ENCODE measurements at places on chromosomes 6 and 20.

GRCh38 chr6:114989279-114989964 lies 646.6 kb upstream of the HS3ST5 start:
- no peak for DNase-seq

- DNase-seq: no peak
These were observed 198.4 kb upstream of the TENT5A start for GRCh38 chr6:81950877-81951276.

GRCh38 chr20:25574411-25574810 lies 10.9 kb downstream of the NINL start:
- no peak for DNase-seq

DNA sequence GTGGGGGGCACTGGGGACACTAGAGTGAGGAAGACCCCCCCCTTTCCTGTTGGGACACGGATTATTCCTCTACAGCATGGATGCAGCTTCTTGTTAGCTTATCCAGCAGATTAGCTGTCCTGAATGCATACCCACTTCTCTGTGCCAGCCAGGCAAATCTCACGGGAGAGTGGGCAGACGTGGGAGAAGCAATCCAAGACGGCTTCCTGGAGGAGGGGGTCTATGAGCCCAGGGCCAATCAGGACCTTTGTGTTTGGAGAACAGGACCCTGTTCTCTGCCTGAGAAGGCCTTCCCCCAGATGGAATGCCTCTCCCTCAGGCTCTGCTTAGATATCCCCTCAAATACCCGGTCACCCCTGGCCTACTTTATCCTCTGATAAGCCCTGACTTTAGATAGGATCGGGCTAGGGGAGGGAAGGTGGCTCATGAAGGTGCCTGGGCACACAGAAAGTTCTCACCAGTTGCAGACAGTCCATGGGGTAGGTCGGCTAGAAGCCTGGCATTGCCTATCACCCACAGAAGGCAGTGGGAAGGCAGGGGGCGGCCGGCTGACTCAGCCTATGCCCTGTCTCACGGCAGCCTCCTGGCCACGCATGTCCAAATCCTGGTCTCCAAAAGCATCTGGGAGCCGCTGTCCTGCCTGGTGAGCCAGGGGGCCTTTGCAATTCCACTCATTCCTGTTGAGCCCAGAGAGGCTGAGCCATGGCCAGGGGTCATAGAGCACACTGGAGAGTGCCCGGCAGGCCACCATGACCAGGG lies 34.7 kb downstream of the SUN5 start:
- no peak for DNase-seq

- DNase-seq: no peak
These were observed 101.3 kb downstream of the SNX5 start for GRCh38 chr20:17867131-17867925.

GRCh38 chr20:58084966-58085365 lies 143.5 kb downstream of the ANKRD60 start:
- no peak for DNase-seq

DNA sequence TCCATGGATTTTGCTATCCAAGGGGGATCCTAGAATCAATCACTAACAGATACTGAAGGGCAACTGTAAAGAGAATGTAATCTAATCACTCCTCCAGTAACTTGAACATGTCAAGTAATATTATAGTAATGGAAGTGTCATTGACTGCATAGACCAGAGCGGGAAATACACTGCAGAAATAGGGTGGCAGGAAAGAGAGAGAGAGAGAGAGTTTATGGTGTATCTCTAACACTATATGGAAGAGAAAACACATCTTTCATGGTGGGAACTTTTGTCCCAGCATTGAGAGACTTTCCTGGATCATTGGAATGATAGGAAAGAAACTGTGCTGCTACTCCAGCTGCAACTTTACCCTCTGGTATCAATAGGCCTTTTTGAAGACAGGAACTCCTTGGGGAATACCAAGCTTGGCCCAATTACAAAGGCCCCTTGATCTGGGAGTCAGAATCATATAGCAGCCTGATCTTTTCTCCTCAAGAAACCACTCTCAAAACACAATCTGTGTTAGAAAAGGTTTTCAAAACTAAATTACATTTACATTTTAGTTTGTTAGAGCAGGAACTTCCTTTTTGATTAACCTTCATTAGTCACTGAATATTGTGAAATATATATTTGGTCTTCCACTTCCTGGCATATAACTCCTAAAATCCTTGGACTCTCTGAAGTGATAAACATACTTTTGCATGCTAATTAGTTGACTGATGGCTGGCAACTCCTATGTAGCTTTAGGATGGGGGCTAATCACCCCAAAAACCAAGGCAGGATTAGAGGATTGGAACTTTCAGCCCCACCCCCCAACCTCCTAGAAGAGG lies 29.5 kb upstream of the RNGTT start:
- DNase-seq: no peak

- DNase-seq: no peak
These were observed 97.3 kb upstream of the MAFB start for GRCh38 chr20:40786336-40786735.

DNA sequence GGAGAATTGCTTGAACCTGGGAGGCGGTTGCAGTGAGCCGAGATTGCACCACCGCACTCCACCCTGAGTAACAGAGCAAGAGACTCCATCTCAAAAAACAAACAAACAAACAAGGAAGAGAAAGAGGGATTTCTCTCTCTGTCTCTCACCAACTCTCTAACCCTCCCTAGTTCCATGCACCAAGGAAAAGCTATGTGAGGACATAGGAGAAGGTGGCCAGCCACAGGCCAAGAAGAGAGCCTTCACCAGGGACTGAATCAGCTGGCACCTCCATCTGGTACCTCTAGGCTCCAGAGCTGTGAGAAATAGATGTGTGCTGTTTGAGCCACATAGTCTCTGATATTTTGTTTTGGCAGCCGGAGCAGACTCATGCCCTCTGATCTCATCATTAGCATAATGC lies 9.0 kb upstream of the FAM110A start:
- no peak for DNase-seq

GRCh38 chr6:108476847-108477430 lies 83.8 kb upstream of the FOXO3 start:
- DNase-seq: no peak

GRCh38 chr6:157097255-157097955 lies 225.9 kb downstream of the TMEM242 start:
- no peak for DNase-seq

- DNase-seq: no peak
These were observed 243.2 kb upstream of the TENT5A start for GRCh38 chr6:81995548-81996289.

- no peak for DNase-seq
These were observed 61.7 kb upstream of the NUP153 start for GRCh38 chr6:17768388-17768787.

DNA sequence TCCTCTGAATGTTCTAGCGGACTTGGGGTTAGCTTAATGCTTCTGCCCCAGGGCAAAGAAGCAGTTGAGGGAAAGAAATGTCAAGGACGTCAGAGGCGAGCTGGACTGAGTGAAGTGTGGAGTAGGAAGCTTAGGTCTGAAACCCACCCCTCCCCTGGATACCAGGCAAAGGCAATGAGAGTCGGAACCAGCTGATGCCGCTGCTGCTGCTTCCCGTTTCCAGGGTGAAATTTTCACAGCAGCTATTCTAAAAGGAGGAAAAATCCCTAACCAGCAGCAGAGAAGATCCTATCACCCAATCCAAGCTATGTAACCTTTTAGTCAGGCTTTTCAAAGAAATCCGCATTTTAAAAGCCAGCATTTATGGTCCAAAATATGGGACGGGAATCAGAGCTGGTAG lies 564.3 kb downstream of the LMBRD1 start:
- DNase-seq: no peak

DNA sequence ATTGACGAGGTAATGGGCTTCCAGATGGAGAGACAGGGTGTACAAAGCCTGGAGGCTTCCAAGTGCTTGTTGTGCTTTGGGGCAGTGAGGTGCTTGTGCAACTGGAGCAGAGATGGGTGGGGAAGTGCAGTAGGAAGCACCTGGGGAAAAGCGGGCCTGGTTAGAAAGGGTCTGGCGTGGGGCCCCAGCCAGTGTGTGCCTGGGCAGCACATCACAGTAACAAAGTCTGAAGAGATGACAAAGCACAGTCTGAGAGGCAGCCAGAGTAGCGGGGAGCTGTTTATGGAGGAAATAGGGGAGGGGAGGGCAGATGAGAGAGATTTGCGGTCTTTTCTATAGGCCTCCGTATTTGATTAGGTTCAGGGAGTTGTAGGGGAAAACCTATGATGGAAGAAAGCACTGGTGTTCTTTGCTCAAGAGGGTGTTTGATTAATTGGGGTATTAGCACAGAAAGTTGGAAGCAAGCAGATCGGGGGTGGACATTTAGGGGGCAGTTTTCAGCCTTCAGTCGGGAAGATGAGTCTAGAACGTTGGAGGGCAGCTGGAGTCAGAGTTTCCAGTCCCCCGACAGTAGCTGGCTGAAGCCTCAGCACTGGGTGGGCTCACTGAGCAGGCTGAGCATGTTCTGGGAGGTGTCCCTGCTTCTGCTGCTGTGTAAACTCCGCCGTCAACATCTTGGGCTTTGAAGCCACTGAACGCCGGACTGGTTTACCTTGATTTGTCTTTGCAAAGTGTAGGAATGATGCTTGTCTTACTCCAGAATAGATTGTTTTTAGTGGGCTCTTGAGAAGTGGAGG lies 15.5 kb upstream of the MROH8 start:
- DNase-seq: no peak

GRCh38 chr6:90870561-90870960 lies 283.7 kb upstream of the MAP3K7 start:
- DNase-seq: no peak

DNA sequence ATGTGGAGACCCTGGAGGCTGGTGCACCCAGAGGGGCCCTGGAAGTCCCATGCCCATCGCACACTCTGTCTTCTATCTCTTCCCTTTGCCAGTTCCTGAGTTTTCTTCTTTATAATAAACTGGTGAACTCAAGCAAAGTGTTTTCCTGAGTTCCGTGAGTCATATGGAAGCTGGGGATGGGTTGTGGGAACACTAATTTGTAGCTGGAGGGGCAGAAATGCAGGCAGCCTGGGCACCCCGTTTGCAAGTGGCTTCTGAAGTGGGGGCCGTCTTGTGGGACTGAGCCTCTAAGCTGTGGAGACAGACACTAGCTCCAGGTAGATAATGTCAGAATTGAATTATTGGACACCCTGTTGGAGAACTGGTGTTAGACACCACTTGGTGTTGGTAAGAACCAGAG lies 3.2 kb upstream of the PPP1R3G start:
- no peak for DNase-seq

GRCh38 chr20:37850724-37851355 lies 52.1 kb upstream of the VSTM2L start:
- DNase-seq: no peak

GRCh38 chr6:166167801-166168615 lies at the start of gene TBXT:
Gene TBXT, minus strand, starts transcription at chr6:166167851. Its CDS starts 260 bp downstream, at chr6:166167591.
- DNase-seq: no peak

DNA sequence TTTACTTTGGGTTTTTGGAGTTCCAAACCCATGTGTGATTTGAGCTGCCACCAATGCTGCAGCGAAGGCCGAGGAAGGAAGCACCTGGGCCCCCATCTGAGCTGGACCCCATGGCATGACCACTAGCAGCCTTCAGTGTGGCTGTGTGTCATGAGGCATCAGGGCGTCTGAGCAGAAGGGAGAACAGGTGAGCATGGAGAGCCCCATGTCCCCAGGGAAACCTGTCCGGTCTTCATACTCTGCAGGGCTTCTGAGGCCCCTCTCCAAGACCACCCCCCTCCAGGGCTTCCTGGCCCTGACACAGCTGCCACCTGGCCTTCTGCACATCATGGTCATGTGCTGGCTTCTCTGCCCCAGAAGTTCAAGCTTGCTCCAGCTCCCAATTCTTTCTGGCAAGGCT lies 169.1 kb upstream of the CST7 start:
- no peak for DNase-seq

DNA sequence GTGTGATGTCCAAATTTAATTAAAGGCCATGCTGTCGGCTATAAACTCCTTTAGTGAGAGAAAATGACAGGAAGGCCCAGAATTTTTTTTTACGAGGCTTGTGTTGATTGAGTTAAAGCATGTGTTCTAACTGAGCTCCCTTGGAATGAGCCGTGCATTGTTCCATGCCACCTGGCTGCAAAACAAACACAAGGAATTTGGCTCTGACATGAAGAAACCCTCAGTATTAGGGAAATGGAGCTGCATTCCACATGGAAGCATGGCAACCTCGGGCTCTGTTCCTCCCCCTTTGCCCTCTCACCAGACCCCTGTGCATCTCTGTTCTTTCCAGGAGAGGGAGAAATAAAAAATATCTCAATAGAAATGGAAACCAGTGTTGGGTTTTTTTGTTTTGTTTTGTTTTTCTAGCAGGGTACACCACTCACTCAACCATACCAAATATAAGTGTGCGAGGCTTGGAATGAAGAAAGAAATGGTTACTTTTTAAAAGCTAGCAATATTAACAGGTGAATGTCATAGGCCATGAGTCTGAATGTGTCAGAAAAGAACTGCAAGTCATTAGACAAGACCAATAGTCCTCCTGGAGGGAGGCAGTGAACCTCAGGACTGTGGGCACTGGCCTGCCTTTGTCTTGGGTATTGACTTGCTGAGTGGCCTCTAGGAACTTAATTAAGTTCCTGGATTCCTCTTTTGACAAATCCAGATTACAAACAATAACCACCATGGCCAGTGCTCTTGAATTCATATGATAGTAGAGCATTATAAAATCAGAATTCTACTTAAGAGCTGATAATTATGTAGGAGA lies 935.1 kb downstream of the KIF16B start:
- no peak for DNase-seq

DNA sequence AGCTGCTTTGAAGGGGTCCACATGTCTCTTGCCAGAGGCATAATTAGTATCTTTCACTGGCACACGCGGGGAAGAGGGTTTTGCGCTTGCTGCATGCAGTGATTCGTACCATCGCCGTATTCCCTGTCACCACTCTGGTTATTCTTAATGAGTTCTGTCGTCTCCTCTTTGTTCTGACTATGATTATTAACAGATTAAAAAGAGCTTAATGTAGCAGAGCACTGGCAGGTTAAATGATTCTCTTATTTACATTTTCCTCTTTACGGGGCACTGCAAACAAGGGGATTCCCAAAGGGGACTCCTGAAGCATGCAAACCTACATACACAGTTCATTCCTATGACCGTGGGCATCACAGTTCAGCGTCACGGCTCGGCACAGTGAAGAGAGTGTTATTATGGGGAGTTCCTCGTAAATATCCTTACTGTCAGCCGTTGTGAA lies 204.8 kb downstream of the DTNBP1 start:
- no peak for DNase-seq

DNA sequence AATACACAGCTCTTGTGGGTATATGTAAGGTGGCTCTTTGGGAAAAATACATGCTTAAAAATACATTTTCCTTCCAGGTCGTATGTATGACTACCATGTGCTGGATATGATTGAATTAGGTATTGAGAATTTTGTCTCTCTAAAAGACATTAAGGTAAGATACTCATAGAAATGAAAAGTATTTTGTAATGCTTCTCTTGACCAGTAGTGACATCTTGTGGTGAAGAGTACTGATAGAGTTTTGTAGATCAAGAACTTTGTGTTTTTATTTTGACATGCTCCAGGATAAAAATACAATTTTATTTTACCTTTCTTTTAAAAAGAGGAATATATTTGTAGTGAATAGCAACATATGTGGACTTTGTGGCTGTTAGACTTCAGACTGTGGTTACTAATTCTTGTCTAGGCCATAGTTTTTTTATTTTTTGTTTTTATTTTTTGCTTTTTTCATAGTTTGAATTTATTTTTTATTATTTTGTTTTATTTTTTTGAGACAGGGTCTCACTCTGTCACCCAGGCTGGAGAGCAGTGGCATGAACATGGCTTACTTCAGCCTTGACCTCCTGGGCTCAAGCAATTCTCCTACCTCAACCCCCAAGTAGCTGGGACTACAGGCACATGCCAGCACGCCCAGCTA lies 17.9 kb downstream of the RPF2 start:
- no peak for DNase-seq

- no peak for DNase-seq
These were observed 172.9 kb upstream of the MCHR2 start for GRCh38 chr6:100166956-100167355.

- DNase-seq: no peak
These were observed 445.0 kb downstream of the CDH26 start for GRCh38 chr20:60403105-60403741.

All from activated gamma-delta T cell treated with anti-CD3 and anti-CD28 coated beads, Interleukin-2, amount 50 U/mL, for 16 hours (primary cell).